ENCODE measurements at places on chromosomes 1 and 21.
A peak's percentile ranks its signal among the peaks of the same experiment; 100 is the strongest.

DNA sequence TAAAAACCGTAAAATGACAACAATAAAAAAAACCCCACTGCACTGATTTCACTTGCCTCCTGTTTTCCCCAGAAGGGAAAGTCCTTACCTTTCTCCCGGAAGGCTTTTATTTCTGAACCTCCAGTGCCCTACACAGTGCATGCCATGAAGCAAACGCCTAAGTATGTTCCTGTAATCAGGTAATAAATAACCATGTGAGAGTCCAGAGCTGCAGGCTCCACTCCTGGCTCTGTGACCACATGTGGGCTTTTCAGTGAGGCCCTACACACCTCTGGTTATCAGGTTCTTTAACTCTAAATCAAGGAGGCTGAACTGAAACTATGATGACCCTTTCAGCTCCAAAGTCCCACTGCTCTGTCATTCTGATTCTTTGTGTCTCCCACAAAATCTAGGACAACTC lies 20.8 kb upstream of the NR5A2 start:
- no peak overlapping the region for H3K27ac ChIP-seq
- H3K4me1 ChIP-seq = no peaks in the 10 kb centered on the region

DNA sequence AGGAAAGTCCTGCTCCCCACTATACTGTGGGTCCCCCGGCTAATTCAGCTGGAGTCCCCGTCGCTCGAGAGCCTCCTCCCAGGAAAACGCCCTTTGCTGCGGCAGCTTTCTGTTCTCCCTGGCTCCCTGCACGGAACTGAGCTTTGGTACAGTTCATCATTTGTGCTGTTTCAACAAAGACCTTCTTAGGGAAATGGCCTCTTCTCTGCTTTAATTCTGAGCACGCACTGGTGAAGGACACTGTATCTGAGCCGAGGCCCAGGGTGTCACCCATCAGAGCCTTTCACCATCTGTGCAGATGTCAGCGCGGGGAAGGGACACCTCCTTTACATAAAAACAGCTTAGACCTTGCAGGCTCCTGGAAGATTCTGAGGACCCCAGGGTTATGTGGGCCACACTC lies 13.5 kb upstream of the PEX10 start:
- no peaks in the 10 kb centered on the region for H3K36me3 ChIP-seq
- H3K27me3 ChIP-seq = no peaks in the 10 kb centered on the region
- no peak overlapping the region for H3K27ac ChIP-seq
- no peak overlapping the region for H3K4me3 ChIP-seq
- no peak for DNase-seq

GRCh38 chr1:168408539-168408865 lies 127.8 kb downstream of the TBX19 start:
- H3K36me3 ChIP-seq = peaks cover 18% of the 10 kb centered on the region
- H3K27ac ChIP-seq = peak overlapping the region; percentile 92
- no peak for DNase-seq
- H3K4me1 ChIP-seq = peaks cover 44% of the 10 kb centered on the region
- H3K4me3 ChIP-seq = peak overlapping the region; percentile 54

- no peaks in the 10 kb centered on the region for H3K36me3 ChIP-seq
- H3K27me3 ChIP-seq = peaks cover 52% of the 10 kb centered on the region
- H3K4me1 ChIP-seq = no peaks in the 10 kb centered on the region
- H3K4me3 ChIP-seq = no peak overlapping the region
- H3K27ac ChIP-seq = no peak overlapping the region
These were observed 22.9 kb upstream of the APOBEC4 start for GRCh38 chr1:183675883-183676585.

DNA sequence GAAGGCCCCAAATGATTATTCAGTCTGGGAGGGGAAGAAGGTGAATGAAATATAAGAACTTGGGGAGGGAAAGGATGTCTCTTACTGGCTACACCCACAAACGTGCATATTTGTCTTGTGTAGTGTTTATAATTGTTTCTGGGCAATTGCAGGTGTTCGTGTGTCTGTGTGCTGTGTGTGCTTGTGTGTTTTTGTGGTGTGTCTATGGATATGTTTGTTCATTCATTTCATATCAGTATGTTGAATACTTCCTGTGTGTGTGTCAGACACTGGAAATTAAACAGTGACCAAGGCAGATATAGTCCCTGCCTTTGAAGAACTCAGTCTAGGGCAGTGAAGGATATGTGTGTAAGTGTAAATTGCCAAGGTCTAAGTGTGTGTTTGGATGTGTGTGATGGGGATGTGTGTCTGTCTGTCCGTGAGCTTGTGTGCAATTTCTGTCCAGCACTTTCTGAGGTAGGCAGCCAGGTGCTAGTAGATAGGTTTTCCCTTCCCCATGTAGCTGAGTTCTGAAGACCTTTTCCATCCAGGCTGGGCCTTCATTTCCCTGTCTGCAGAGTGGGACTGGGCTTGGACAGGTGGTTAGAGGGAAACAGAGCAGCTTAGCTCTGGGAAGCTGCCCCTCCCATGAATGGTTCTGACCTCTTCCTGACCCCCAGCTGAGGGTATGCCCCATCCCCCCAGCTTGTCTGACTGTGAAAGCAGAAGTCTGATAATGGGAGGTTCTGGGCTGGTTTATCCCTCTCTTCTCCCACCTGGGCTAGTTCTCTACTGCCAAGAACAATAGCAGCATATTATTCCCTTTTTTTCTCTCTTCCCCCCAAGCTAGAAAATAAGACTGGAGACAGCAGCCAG lies 3.8 kb downstream of the AGO1 start:
- peak overlapping the region; percentile 59 for H3K27ac ChIP-seq
- H3K4me3 ChIP-seq = no peak overlapping the region
- peaks cover 5% of the 10 kb centered on the region for H3K27me3 ChIP-seq
- H3K4me1 ChIP-seq = peaks cover 33% of the 10 kb centered on the region

DNA sequence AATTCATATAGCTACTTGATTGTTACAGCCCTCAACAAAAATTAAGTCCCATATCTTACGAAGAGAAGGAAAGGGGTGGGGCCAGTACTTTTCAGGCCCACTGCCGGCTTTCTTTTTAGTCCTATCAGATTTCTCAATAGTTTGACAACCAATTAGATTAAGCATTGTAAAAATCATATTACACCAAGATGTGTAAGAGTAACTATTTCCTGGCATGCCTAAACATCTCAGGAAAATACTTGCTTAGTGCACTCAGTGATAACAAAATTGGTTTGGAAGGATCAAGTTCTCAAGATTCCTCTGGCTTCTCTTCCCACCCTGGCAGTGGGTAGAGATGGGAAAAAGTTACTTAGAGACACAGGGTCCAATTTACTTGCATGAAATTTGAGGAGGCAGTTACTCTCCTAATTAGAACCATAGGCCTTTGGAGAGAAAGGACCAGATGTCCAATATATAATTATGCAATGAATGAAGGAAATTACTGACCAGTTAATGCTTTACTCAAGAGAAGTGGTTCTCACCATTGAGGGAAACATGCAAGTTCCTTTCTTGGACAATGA lies 30.1 kb downstream of the STPG1 start:
- H3K36me3 ChIP-seq = peaks cover 5% of the 10 kb centered on the region
- H3K27ac ChIP-seq = peak overlapping the region; percentile 89

DNA sequence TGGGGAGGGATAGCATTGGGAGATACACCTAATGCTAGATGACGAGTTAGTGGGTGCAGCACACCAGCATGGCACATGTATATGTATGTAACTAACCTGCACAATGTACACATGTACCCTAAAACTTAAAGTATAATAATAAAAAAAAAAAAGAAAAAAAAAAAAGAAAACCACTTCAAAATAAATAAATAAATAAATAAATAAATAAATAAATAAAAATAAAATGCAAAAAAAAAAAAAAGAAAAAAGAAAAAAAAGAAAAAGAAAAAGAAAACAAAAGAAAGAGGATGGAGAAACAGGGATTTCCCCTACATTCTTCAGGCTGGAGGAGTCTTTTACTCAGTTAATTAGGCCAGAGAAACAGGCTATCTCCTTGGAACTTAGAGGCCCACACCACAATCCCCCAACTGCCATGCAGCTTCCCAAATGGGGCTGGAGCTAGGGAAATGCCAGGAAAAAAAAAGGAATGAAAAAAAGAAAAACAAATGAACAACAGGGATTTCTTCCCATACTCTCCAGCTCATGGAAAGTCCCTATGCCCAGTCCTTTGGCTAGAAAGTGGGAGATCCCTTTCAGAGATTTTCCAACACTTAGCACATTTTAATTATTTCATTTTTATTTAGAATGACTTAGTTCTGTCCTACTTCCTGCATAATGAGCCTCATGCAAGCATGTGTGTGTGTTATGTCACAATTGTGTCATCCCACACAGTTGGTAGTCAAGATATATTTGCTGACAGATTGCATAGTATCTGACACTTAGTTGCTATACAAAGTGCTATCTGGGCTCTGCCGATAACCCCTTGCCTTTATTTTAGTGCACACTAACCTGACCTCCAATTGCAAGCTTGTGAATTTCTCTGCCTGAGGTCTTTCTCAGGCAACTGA lies 486.4 kb downstream of the PLPP3 start:
- no peak for DNase-seq
- H3K4me1 ChIP-seq = no peaks in the 10 kb centered on the region
- no peak overlapping the region for H3K27ac ChIP-seq
- H3K27me3 ChIP-seq = no peaks in the 10 kb centered on the region

- no peak overlapping the region for H3K27ac ChIP-seq
- no peak overlapping the region for H3K4me3 ChIP-seq
- H3K36me3 ChIP-seq = peaks cover 4% of the 10 kb centered on the region
- H3K4me1 ChIP-seq = no peaks in the 10 kb centered on the region
- H3K27me3 ChIP-seq = peaks cover 21% of the 10 kb centered on the region
- DNase-seq = no peak
These were observed 131.9 kb upstream of the KCNJ6 start for GRCh38 chr21:38048167-38048566.
